A549 treated with Hydrocortisone at 1 μM for 4 hours (cell line): ENCODE measurements at places on chromosomes 3 and 15. TPM values are rescaled to one million over a fixed set of nuclear protein-coding genes. Genes with fewer than 3 reads are reported as not detected.

CPB1 gene
- not detected in 5 replicates for total RNA-seq

LDHAL6B gene
- total RNA-seq, result not detected in 5 replicates

XCR1 gene
- total RNA-seq, result not detected in 5 replicates

TMF1 gene
- 10.5 to 17.3 TPM (median 13.3 TPM) in 5 replicates for total RNA-seq

XPC gene
- 29.5 to 38.7 TPM (median 31.8 TPM) in 5 replicates for total RNA-seq

TNNC1 gene
- total RNA-seq, result 0.63 to 1.4 TPM (median 1.2 TPM) in 5 replicates

GRAMD1C gene
- 0.30 to 1.1 TPM (median 0.63 TPM) in 5 replicates for total RNA-seq

IGDCC3 gene
- total RNA-seq, result 0.07 to 0.18 TPM (median 0.09 TPM) in 5 replicates

MUSTN1 gene
- total RNA-seq, result 0.20 to 0.32 TPM in 2 of 5 replicates, not detected in the others

SEMA5B gene
- total RNA-seq, result 0.16 to 0.32 TPM (median 0.20 TPM) in 5 replicates

PLSCR2 gene
- 0.11 TPM in 1 of 5 replicates, not detected in the others for total RNA-seq

CLDN1 gene
- 17.1 to 21.7 TPM (median 19.6 TPM) in 5 replicates for total RNA-seq

ABHD10 gene
- 15.0 to 19.6 TPM (median 17.9 TPM) in 5 replicates for total RNA-seq

GPR149 gene
- total RNA-seq, result not detected in 5 replicates

ANKUB1 gene
- total RNA-seq, result not detected in 5 replicates
